ENCODE measurements at places on chromosomes 16 and 17.

- DNase-seq: no peak
These were observed at the start of gene PSMB10 for GRCh38 chr16:67936124-67936879. PSMB10 (minus strand) TSS chr16:67936850; CDS start chr16:67936749, 101 bp downstream.

GRCh38 chr16:30998852-30999761 is 11.3 kb downstream of the STX1B start:
- DNase-seq: no peak

DNA sequence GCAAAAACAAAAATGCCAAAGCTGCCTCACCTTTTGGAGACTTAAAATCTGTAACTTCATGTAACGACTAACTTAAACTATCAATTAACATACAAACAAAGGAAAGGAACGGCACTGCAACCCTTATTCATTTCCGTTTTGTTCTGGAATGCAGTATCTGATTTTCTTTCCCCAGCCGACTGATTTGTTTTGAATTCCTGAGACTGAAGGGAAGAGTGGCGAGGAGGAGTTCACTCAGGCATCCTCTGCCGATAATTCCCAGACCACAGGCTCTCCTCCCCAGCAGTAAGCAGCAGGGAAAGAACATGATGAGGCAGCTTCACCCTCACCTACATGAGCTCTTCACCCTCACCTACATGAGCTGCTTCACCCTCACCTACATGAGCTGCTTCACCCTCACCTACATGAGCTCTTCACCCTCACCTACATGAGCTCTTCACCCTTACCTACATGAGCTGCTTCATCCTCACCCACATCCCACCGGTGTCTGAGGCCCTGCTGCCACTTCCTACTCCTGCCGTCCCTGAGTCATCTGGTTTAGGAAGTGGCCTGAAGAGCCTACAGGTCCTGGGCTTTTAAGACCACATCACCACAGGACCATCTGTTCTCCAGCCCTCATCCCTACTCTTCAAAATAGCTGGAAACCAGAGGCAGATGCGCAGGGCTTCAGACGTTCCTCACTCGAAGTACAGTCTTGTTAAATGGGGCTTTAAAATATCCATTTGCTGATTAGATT is 168.0 kb upstream of the RPH3AL start:
- DNase-seq: no peak

DNA sequence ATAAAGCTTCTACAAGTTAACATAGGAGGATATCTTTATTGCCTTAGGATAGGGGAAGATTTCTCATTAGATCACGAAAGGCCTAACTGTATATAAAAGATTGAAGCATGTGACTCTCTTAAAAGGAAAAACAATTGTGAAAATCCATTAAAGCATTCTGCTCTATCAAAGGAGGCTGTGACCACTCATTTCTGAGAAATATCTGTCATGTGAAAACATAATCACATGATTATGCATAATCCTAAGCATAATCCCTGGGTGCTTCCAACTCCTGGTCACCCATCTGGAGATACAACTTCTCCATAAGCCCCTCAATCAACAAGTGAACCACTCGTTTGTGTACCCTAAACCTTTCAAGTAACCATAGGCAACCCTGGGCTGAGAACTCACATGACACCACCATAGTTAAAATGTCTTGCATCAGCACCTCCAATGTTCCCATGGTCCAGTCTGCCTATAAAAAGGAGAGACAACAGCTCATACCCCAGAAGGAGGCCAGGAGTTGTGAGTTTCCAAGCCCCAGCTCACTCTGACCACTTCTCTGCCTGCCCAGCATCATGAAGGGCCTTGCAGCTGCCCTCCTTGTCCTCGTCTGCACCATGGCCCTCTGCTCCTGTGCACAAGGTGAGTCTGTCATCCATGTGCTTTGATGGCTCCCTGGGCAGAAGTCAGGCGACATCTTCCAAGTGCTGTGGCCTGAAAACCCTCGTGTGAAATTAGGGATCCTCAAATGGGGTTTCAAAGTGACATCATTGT is at the start of gene CCL18:
Gene CCL18, plus strand, starts transcription at position 487 of the 756 bp plus-strand sequence. Its CDS starts 71 bp downstream, at position 558.
- DNase-seq: no peak

DNA sequence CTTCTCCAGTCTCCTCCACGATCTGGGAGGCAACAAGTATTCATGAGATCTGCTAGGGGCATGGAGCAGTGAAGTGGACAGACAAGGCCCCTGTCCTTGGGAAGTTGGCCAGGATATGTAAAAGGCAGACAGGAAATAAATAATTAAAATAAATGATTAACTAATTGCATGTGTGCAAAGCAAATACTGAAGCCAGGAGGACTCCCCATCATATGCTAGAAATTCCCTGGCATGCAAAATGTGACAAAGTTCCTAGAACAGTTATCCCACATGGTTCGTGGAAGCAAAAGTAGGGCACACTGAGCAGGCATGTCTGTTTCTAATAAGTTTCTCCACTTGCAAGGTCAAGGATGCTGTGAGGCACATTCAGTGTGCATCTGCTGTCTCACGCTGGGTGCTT is 86.8 kb downstream of the CDYL2 start:
- DNase-seq: no peak

Data from T-helper 2 cell (primary cell).